Activated T-helper 1 cell treated with anti-CD3 and anti-CD28 coated beads, Interleukin-12 subunit alpha, Interleukin-12 subunit beta, Interleukin-2, Interleukin-4 antibody, amounts not matched to agents 30 ng/mL and 10 ng/mL and 1 ng/mL, durations not matched to agents 14 hours and 24 hours and 36 hours (primary cell): ENCODE measurements at places on chromosomes 3 and 15.
A peak's percentile ranks its signal among the peaks of the same experiment; 100 is the strongest.

- DNase-seq, result no peak
Measured at GRCh38 chr3:182920515-182921084, 59.7 kb downstream of the DCUN1D1 start.

- no peak for DNase-seq
Measured at GRCh38 chr3:98034036-98034435, 1.1 kb downstream of the GABRR3 start.

DNA sequence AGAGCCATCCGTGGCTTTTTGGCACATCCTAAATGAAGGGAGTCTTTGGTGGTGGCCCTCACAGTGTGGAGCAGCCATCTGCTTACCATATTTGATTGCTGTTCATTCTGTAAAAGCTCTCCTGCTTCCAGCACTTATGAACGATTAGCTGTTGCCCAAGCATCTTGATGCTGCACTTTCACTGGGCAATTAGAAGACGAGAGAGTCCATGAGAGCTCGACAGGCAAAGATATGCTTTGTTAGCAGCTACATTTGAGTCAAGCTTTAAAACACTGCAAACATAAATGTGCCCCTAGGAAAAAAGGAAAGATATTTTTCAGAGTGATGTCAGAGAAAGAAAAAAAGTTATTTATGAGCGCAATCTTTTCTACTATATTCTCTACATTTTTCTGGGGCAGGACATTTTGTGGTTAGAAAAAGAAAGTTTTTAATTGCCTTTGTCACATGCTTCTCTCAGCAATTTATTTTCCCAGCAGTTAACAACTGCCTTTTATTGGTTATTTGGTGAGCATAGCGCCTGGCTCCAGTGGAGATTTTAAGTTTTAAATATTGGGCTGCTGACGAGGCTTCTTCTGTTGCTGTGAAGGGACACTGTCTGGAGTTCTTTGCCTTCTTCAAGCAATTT, 468.4 kb downstream of the C3orf38 start:
- no peak for DNase-seq

DNA sequence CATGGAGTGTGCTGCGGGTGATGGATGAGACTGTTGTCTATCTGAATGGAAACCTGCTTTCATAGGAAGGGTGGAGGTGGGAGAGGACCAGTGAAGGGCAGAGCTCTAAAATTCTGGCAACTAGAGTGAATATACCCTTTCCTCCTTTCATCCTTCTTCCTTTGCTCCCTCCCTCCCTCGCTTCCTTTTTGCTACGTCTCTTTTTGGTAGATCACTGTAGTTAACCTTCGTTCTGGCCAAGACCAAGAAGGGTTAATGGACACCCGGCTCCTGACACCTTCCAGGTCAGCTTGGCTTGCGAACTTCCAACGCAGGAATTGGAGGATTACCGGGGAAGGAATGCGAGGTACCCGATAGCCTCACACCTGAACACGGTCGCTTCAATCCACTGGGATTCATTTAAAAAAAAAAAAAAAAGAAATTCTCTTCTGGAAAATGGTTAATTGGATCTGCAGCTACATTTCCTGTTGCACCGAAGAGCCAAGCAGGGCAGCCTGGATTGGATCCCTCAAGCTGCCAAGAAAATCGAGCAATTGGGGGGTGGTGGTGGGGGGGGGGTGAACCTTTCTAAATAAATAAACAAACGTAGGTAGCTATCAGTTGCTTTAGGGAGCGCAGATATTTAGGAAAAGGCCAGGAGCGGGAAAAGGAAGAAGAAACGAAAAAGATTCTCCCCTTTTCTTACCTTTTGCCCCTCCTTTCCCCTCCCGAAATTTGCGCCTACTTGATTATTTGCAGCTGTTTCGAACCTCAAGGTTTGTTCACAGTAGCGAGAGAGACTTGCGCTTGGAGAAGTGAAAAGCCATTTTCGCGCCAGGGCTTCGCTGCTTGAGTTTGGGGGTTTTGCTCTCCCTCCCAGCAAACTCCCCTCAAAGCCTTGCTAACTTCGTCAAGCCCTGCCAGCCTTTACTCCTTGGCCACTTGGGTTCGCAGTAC, 9.5 kb upstream of the NR2F2 start:
- DNase-seq, result no peak

GRCh38 chr3:9695746-9696145, 7.9 kb upstream of the CPNE9 start:
- DNase-seq, result no peak

GRCh38 chr3:183340222-183340621, 87.2 kb downstream of the B3GNT5 start:
- no peak for DNase-seq

GRCh38 chr3:184371570-184372018, 6.4 kb downstream of the THPO start:
- DNase-seq, result peak; percentile 44

GRCh38 chr15:88113613-88114308, 142.8 kb downstream of the NTRK3 start:
- DNase-seq, result no peak

GRCh38 chr3:150222691-150223489, 185.2 kb upstream of the TSC22D2 start:
- DNase-seq, result no peak

DNA sequence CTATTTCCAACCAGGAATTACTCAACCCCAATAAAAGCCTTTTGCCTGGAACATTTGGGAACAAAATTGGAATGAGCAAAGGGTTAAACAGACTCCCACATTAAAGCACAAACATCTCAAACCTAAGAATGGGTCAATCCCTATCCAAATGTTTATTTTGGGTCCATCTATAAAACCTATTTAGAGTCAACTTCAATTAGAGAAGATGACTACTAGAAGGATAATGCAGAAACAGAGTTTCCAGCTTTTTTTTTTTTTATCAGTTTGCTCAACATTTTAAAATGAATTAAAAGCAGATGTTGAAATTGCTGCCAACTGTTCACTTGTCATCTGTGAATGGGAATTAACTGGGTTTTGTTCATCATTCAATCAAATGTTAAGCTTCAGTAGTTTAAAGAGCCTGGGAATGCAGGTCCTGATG, 4.1 kb upstream of the TBC1D23 start:
- no peak for DNase-seq

DNA sequence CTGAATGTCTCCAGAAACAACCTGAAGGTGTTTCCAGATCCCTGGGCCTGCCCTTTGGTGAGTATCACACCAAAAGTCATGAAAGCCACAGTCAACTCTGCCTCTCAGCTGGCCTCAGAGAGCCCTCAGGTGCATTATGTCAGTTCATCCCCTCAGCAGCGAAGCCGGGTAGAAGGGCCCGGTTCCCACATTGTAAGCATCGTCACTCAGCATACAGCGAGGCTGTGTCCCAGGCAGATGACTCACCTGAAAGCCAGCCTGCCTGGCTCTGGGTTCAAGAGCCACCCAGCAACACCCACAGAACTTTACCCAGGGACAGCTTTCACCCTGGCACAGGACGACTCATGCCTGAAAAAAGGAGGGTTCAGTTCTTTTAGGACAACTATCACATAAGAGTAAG, 91.6 kb downstream of the LRRK1 start:
- no peak for DNase-seq

GRCh38 chr3:110069761-110070160, 732.4 kb upstream of the DPPA4 start:
- no peak for DNase-seq
